ENCODE measurements at places on chromosomes 2 and 18. TPM values are rescaled to one million over a fixed set of nuclear protein-coding genes. Genes with fewer than 3 reads are reported as not detected.

Gene SCYGR4
- not detected for total RNA-seq

DNA sequence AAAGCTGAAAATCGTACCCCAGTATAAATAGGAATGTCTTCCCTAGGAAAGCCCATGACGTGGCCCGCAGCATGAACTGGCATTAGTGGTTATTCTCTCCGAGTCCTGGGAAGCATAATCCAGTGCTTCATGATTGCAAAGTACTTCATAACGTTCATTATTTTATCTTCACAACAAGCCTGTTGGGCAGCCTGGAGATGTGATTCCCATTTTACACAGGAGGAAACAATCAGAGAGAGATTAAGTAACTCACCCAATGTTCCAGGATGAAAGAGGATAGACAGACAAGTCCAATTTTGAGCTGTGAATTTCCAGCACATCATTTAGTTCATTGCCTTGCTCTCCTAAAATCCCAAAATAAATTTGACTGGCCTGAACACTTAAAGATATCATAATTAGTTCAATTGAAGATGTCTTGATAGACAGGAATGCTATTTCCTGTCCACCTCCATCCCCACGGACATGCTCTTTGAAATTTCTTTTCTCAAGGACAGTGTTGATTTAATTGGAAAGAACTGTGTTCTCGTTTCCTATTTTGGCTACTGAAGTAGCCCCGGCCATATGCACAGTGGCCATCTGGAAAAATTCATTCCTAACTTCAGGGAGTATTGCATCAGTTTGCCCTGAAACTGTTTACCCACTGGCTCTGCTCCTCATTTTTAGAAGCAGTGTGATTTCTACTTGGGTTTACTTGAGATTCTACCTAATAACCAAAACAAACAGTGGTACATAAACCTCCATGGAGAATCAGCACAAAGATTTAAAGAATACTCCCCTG lies 93.9 kb downstream of the VWC2L start:
- no peak for DNase-seq

DNA sequence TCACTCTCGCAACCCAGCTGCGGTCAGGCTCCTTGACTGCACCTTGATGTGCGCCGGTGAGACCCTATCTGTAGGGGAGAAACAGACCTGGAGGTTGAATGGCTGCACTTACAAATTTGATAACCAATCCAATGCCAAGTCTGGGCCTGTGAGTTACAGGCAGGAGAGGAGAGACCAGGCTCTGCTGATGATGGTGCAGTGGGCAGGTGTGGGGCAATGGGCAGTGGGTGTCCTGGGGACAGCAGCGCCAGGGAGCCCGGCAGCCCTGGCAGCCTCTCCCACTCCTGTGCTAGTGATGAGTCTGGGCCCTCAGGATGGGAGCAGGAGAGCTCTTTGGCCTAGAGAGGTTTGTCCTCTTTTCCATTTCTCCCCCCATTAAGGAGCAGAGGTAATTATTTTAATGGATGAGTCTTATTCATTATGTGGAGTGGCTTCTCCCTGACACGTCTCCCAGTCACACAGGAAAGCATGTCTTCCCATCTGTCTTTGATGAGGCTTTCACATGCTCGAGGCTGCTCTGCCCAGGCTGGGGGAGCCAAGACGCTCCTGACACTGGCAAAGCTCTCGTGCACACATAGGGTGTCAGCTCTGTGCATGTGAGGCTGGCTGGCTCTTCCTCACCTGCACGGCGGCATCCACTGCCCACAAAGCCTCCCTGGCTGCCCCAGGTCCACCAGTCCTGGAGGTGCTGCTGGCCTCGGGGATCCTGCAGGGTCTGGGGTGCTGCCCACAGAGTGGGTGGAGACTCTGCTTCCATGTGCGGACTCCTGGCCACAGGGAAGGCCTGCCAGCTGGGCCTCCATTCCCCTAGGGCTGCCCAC lies 10.0 kb upstream of the ALLC start:
- DNase-seq, result no peak

- DNase-seq, result no peak
Observed at GRCh38 chr2:129702416-129703176, 276.9 kb upstream of the RAB6C start.

DNA sequence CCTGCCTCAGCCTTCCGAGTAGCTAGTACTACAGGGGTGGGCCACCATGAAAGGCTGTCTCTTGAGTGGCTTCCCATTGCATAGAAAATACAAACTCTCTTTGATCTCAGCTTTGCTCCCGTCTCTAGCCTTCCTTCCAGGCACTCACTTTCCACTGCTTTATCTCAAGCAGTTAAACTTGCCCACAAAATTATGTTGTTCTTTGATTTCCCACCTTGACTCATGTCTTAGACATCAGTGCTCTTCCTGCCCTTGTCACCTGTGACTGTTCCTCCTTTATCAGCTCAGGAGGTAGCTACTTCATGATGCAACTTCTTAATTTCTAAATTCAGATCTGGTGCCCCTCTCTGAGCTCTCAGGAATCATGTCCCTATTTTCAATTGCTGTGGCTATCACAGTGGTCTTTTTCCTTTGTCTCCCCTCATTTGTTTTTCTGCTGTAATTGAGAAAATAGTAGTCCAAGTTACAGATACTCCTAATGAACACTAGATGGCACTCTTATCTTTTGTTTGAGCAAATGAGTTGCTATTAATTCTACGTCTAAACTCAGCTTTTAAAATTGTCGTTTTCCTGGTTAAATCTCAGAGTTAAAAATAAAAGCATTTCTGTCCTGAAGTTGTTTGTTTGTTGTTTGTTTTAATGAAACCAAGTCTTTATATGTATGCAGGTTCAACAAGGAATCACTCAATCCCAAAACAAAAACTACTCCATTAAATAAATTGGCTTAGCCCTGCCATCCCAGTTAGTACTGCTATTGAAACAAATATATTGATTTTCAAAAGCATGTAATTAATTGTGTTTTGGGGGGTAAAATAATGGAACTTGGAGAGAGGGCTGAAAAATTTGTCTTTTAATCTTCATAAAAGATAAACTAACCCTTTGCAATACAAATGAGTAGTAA lies 46.9 kb upstream of the GREB1L start:
- no peak for DNase-seq

- no peak for DNase-seq
Observed at GRCh38 chr2:234142530-234142929, 92.0 kb downstream of the SPP2 start.

- DNase-seq, result no peak
Observed at GRCh38 chr2:236164925-236165841, 3.0 kb downstream of the GBX2 start.

Gene OR6B2
- not detected for total RNA-seq
